ENCODE measurements at places on chromosomes 5 and 9.

GRCh38 chr5:83777856-83778255 is 57.2 kb upstream of the HAPLN1 start:
- DNase-seq = no peak

GRCh38 chr5:91119981-91120850 is 262.9 kb downstream of the ARRDC3 start:
- DNase-seq = no peak

DNA sequence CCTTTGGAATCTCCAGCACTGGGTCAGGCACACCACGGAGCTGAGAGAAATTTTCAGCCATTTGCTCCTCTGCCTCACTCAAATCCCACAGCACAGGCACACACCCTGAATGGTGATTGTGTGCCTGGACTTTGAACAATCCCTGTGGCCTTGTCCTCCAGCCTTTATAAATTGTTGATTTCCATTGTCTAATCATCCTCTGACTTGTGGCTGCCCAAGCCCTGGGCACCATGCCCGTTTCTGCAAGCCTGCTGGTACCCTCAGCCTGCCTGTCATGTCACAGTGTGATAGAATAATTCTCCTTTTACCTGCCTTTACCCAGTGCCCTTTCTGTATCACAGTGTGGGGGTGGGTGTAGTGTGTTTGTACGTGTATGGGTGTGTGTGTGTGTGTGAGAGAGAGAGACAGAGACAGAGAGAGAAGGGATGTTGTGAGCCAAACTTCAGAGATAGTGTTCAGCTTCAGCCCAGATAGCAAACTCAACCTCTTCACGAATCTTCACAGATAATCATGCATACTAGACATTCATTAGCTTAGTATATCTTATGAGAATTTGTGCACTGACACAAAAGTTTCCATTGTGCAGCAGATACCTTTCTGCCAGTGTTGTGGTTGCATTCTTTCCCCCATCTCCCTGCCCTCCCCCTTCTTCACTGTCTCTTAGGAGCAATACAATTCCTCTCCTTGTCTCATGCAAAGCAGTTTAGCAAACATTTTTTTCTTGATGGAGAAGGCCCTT is 27.8 kb upstream of the SLC44A1 start:
- DNase-seq = peak; percentile 13

DNA sequence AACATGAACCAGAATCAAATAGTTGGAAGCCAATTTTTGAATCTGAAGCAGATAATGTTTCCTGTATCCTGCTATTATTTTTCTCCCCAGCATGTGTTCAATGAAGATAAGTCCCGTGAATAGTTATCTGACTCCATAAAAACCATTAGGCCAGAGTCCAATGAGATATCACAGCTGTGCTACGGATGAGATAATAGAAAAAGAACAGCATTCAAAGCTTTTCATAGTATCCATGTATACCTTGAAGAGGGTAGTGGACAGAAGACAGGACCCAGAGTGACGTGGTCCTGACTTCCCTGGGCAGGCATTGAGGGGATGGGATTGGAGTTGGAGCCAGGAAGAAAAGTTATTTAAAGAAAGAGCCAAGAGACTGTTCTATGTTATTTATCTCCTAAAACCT is 50.7 kb upstream of the C6 start:
- DNase-seq = no peak

DNA sequence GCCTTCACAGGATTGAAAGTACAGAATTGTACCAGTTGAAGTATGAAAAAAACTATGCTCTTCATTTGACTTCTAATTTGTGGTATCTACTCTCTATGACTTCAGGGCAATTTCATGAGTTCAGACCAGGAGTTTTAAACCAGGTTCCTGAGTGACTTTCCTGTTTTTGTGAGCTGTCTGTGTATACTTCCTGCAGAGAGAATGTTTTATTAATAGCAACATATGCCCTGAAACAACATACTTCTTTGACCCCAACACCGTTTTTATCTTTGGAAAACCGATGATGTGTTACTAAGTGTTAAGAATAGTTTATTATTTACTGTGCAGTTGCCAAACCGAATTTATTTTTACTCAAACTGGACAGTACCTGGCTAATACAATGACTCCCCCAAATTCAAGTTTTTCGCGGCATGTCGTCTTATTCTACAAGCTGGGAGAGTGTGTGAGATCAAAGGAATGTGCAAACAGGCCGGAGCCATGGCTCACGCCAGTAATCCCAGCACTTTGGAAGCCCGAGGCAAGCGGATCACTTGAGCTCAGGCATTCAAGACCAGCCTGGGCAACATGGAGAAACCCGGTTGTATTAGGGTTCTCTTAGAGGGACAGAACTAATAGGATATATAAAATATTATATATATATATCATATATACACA is 58.7 kb upstream of the ERBIN start:
- DNase-seq = no peak

All from amygdala (tissue), 56 donors.